Fibroblast of lung (primary cell): ENCODE measurements at places on chromosomes 1 and 21. TPM values are rescaled to one million over a fixed set of nuclear protein-coding genes. Genes with fewer than 3 reads are reported as not detected.

The FMO2 gene
- polyA plus RNA-seq = 7.1 and 136 TPM in 2 replicates

DNA sequence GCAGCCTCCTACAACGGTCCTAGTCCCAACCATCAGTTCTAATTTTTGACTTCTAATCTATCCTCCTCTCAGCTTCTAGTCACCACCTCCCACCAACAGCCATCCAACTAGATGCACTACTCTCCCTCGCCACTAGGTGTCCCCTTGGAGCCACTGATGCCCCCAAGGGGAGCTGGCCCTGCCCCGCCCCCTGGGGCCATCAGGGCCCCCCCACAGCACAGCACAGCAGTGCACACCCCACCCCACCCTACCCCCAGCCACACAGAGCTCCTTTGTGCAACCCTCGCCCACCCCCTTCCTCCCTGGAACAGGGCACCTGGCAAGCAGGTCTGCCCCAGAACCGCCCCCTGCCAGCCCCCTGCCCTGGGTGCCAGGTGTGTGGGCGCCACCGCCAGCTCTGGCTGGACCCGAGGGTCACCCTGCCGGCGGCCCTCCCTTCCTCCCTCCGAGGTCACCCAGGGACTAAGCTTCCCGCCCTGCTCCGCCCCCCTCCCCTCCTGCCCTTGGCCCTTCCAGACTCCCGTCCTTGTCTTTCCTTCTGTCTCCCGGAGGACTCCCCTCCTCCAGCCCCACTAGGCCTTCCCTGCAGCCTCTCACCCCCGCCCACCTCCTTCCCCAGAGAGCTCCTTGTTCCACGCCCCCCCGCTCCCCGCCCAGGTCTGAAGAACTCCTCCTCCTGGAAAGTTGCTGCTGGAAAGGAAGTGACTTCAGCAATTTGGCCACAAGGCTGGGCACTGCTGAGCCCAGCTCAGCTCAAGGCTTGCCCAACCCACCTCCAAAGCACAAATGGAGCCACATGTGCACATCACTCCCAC is 47.0 kb downstream of the AHDC1 start:
- DNase-seq = peak; percentile 95

DNA sequence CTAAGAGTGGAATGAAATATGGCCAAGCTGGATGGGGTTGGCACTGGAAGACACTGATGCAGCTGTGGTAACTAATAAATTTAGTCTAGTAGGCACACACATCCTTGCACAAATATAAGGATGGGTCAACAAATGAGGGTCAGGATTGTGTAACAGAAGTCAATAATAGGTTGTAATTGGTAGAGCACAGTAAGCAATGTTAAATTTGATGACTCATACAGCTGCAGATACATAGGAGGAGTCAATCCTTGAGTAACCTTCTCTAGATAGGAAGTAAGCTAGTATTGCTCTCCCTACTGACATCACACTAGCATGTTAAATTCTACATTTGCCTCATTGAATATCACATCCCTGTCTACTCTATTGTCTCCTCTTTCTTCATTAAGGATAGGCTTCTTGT is 332.1 kb downstream of the PTPRC start:
- peak; percentile 71 for DNase-seq

DNA sequence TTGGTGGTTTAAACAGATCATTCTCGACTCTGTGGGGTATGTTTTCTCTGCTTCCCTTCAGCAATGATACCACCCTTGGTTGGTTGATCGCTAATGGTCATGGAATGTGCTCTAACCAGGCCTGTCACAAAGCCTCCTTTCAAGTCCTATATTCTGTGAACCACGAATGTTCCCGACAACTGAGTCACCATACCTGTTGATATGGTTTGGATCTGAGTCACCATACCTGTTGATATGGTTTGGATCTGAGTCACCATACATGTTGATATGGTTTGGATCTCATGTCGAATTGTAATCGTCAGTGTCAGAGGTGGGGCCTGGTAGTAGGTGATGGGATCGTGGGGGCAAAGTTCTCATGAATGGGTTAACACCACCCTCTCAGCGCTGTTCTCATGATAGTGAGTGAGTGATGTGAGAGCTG is 10.2 kb upstream of the CAMK2N1 start:
- peak; percentile 90 for DNase-seq

DNA sequence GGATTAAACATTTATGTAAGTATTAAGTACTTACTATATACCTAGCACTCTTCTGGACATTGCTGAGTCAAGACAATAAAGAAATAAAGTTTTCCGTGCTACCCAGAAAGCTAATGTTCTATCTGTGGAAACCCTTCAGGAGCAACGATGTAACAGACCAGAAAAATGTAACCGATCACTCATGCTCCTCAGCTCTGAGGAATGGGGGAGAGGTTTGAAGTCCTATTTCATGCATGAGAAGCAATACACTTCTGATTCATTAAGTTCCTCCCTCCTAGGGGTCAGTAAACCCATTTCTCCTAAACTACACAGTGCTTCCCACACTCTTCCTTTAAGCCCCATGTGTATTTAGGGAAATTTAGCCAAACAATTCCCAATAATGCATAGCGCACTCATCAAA is 25.6 kb upstream of the KAZN start:
- no peak for DNase-seq

DNA sequence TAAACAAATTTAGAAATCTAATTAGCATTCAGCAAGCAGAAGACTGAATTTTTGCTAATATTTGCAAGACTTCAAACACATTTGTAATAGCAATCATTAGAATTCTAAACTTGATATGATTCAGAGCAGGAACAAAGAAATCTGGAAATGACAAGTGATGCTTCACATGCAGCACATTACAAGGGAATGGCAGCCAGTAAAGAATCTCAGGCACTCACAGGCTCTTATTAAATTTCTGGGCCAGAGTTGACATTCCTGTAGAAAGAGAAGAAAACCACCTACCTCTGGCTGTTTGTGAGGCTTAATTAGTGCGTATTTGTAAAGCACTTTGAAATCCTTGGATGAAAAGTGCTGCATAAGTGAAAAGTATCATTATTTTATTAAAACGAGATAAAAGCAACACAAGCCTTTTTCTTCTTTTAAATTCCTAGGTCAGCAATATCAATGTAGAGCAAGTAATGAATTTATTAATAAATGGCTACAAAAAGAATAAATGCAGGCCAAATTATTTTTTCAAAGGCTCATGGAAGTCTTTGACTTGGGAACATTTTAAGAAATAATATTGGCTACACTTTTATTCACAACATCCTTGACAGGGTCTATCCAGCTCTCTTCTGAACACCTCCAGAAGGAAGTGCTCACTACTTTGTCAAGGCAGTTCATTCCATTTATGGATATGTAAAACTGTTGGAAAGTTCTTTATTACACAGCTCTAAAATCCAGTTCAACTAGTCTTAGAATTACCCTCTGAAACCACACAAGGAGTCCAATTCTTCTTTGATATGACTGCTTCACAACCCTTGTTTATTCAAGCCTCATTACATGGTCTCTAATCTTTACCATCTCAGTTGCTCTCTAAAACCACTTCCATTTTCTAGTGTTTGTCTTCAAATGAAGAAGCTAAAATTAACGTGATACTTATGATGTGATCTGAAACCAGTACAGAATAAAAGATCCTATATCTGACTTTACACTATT is 32.1 kb upstream of the SCYL3 start:
- DNase-seq = peak; percentile 23
